ENCODE measurements at places on chromosomes 11 and 22.
A peak's percentile ranks its signal among the peaks of the same experiment; 100 is the strongest.

- DNase-seq: no peak
Measured at GRCh38 chr11:74366576-74366975, 31.7 kb downstream of the PGM2L1 start.

- no peak for DNase-seq
Measured at GRCh38 chr11:132332521-132332920, 962.1 kb downstream of the NTM start.

DNA sequence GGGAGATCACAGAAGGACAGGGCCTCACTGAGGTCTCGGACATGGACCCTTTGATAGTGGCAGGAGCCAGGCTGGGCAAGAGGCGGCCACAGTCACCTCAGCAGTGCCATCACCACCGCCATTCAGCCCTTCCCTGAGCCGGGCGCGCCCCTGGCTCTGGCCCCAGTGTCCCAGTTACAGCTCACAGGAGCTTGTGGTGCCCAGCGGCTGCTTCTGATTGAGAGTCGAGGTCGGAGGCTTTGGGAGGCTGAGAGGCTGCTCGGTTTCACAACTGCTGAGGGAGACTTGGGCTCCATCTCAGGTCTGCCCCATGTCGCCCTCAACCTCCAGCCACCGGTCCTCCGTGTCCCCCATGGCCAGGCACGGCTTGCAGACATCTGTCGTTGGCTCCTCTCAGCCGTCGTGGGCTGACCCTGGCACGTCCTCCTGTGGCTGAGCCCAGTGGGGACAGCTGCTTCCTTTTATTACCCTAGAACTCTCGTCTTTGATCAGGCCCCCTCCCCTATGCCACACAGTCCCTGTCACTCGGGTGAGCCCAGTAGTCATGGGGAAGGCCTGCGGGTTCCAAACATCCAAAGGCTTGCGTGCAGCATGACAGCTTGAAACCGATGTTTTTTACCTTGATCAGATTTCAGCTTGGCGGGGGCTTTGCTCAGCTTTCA lies 28.4 kb upstream of the PPP6R3 start:
- DNase-seq: no peak

DNA sequence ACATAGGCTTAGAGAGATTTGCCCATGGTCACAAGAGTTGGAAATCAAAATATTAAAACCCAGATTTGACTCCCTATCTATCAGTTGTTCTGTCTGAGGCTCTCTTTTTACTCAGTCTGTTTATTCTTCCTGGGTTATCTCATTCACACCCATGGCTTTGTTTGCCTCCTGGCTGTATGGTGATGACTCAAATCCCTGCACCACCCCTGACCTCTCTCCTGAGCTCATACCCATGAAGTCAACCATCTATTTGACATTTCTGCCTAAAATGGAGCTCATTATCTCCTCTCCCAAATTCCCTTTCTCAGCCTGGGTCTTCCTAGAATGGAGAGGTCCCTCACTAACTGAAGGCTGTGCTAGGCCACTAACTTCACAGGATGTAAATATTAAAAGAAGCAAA lies 27.8 kb upstream of the CCDC134 start:
- DNase-seq: no peak

DNA sequence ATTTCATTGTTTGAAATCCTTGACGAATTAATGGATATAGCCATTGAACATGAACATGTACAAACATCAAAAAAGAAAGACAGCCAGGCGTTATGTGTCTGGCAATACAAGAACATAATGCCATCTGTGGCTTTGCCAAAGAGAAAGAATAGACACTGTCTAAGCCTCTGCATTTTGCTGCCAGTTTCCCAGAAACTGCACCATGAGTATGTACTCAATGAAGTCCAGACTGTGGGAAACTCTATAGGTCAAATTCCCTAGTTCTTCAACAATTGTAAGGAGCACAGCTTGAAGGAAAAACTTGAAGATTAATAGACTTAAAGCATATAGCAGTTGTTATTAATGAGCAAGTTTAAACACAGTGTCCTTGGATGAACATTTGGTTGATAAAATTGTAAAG lies 71.3 kb downstream of the BBOX1 start:
- no peak for DNase-seq

DNA sequence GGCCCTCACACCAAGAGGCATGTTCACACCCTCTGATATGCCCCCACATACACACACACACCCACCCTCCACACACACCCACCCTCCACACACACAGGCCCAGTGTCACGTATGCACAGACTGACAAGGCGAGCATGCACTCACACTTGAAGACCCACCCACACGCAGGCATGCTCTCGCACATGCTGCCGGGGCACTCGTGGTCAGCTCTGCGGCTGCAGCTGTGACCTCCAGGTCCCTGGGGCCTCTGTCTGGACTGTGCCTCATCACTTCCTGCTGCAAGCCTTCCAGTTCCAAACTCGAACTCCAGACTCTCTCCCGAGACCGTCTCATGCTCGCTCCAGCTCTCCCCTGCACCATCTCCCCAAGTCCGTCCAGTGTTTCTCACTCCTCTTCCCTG lies 9.5 kb downstream of the DCHS1 start:
- peak; percentile 87 for DNase-seq

DNA sequence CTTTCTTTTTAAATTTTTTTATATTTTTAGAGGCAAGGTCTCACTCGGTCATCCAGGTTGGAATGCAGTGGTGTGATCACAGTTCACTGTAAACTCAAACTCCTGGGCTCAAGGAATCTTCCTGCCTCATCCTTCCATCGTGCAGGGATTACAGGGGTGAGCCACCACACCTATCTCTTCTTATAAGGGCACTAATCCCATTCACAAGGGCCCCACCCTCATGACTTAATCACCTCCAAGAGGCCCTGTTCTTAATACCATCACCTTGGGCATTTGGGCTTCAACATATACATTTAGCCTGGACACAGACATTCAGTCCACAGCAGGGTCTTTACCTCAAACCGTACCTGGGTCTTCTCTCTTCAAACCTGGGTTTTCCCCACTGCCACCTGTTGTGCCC lies 4.5 kb upstream of the GTSE1 start:
- no peak for DNase-seq

- no peak for DNase-seq
Measured at GRCh38 chr11:130312046-130312445, 2.7 kb downstream of the ZBTB44 start.

DNA sequence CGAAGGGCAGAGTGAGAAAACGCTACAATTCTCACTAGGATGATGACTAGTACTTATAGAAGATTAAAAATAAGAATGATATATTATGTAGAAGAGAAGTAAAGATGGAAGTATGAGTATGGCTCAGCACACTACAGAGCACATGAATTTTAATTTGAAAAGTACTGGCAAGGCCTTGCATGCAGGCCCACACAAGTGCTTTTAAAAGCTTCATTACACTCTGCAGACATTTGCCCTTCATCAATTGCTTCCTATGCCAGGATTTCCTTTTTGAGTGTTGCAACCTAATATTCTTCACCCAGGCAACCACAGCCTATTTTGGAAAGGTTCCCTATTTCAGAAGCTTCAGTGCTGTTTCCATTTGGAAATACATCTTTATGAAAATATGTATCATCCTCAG lies 81.1 kb downstream of the LARGE2 start:
- DNase-seq: no peak

GRCh38 chr11:65338676-65339075 lies 5.0 kb downstream of the DPF2 start:
- DNase-seq: no peak

GRCh38 chr22:45919504-45920286 lies 57.3 kb downstream of the WNT7B start:
- no peak for DNase-seq

DNA sequence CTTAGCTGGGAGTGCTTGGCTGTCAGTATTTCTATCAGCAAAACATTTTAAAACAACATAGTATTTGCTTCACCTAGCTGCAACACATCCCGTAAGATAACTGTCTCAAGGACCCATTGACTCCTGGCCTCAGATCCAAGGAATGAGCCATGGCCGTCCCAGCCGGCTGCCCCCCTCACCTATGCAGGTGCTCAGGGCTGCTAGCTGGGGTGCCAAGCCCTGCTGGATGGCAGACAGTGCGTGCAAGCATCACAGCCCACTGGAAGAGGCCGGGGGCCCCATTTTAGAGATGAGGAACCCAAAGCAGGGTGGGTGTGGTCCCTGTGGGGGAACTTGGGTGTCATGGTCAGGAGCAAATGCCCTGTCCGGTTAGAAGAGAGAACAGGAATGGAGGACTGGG lies 8.5 kb downstream of the PSMC3 start:
- DNase-seq: no peak

DNA sequence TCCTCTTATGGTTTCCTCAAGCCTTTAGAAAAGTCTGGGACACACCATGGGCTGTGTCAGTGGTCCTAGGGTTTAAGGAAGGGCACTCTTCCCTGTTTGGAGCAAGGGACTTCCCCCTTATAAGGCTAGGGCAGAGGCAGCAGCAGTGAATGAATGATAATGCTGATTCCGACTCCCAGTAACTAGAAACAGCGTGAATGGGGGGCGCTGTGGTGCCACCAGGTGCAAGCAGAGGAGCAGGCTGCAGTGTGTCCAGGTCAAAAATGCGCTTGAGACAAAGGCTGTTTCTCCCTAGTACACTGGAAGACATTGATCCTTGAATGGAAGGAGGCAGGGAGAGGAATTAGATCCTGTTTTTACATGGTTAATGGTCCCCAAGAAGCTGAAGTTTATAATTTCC lies 11.6 kb upstream of the RIC3 start:
- no peak for DNase-seq

DNA sequence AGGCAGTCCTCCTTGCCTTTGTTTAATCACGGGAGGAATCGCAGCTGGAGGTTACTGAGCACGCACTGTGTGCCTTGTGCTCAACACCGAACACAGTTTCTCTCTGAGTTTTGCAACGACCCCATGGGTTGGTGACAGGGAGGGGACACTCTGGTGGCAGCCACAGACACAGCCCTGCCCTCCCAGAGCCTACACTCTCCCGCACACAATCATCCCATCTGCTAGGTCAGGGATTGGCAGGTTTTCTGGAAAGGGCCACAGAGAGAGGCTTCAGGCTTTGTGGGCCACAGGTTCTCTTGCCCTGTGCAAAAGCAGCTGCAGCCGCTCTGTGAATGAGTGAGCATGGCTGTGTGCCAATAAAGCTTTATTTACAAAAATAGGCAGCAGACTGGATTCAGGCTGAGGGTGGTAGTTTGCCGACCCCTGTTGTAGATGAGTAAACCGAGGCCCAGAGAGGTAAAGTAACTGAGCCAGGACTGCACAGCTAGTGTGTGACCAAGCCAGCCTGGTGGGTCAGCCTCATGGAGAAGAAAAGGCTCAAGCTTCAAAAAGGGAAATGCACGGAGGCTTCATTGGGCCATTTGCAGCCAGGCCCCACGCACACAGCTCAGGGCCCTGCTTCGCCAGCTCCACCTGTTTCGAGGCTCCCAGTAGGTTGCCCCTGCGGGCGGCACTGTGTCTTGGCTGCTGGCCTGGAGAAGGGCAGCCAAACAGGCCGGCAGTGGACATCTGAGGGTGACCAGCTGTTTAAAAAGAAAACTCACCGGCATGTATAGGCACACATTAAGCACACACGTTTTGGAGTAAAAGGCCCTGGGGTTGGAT lies 16.3 kb downstream of the LTO1 start:
- DNase-seq: no peak

DNA sequence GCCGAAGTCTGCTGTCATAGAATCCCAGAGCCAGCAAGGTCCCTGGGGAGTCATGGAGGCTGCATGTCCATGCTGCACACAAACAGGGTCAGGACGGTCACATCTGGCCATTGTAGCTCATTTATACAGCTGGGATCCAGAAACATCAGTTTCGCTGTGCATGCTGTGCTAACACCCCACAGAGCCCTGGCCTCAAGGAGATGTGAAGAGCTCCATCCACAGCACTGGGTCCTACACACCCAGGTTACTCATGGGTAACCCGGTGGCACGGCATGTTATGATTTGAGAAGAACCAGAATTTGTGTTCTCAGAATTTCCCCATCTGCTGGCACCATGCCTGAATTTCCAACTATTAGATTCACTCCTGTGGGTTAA lies 146.3 kb upstream of the ARHGAP20 start:
- DNase-seq: peak; percentile 57

DNA sequence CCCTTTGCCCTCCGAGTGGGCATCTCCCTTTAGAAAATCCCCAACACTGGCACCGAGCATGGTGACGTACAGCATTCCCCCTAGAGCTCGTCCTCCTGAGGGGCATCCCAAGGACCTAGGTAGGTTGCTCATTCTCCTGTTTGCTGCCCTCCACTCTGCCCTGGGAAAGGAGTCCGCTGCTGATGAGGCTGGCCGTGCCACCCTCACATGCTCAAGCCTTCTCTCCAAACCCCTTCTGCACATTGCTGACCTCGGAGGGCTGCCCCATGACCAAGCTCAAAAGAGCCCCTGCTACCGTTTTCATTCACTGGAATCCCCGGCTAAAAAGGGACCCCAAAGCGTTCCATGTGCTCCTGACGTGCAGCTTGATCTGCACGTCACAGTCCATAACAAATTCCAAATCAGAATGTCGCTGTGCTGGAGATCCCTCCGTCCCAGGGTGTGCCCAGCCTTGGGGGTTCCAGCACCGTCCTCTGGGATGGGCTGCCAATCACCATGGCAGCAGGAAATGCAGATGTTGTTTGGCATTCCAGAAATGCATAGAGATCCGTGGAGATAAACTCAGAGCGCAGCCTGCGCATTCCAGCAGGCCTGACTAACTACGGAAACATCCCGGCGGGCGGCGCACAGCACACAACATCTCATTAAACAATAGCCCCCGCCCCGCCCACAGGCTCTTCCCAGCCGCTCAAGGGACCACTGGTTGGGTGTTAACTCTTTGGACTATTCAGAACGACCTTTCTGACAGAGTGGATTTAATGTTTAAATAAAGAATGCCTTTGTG lies 26.3 kb upstream of the GNB1L start:
- DNase-seq: peak; percentile 75

DNA sequence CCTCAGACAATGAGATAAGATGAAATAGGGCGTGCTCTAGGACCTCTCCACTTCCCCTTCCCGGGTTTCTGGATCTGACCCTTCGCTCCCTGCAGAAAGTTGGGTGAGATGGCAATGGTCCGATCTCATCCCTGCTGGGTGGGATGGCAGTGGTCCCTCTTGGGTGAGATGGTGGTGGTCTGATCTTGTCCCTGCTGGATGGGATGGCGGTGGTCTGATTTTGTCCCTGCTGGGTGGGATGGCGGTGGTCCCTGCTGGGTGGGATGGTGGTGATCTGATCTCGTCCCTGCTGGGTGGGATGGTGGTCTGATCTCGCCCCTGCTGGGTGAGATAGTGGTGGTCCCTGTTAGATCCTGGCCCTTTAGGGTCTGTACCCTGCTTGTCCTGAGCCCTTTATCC lies 21.3 kb downstream of the ST14 start:
- DNase-seq: no peak

GRCh38 chr22:17964643-17965042 lies 59.7 kb downstream of the MICAL3 start:
- DNase-seq: no peak

GRCh38 chr11:6572215-6572614 lies 31.2 kb downstream of the RRP8 start:
- DNase-seq: no peak

- DNase-seq: no peak
Measured at GRCh38 chr11:19652623-19653375, 59.8 kb upstream of the NAV2 start.

- DNase-seq: no peak
Measured at GRCh38 chr11:115964091-115964490, 459.9 kb upstream of the CADM1 start.

GRCh38 chr11:15770798-15771414 lies 585.4 kb downstream of the SOX6 start:
- peak; percentile 46 for DNase-seq
